Stimulated activated CD8-positive, alpha-beta memory T cell treated with anti-CD3 and anti-CD28 coated beads, Interleukin-7, amount 100 ng/mL, for 1 hour (primary cell): ENCODE measurements at places on chromosomes 7 and 10.

DNA sequence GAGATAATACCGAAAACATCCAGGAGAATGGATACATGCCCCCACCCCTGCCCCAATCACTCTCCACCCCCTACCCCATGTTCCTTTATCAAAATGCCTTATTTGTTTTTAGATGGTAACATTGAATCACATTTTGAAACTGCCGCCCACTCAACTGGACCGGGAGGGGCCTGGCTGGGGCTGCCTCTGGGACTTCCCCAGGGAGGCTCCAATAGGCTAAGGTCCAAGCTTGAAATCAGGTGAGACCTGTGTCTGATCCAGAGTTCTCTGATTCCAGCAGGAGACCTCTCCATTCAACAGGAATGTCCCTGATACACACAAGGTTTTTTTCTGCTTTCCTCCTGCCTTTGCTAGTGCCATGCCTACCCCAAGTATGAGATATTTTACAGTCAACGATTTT lies 43.8 kb upstream of the ACSL5 start:
- DNase-seq: no peak

- no peak for DNase-seq
Observed at GRCh38 chr7:42627101-42627500, 284.8 kb downstream of the C7orf25 start.

DNA sequence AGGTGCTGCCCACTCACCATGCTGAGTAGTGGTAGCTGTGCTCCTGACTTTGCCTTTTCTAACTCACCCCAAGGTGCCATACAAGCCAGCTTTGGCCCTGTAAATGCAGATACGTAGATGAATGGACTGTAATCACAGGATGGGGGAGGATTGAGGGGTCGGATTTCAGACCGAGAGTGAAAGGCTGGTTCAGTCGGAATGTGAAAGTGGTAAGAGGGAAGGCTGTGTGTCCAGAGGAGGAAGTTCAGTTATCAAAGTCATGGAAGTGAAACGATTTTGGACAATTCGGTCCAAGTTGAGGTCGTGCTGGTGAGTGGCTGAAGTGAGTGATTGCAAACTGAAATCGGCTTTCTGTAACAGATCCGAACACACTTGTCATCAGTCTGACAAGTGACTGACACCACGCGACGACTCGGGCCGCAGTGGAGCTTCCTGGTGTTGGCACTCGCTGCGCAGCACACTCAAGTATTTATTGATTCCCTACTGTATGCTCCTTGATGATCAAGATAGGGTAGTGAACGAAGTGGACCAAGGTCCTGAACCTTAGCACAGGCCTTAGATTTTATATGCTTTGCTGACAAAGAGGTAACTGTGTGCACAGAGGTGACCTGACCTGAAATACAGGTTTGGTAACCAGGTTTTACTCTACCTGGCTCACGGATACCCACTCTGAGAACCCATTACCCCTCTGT lies 10.5 kb downstream of the ZNF282 start:
- DNase-seq: no peak

GRCh38 chr7:4837041-4837802 lies 24.6 kb downstream of the PAPOLB start:
- DNase-seq: no peak

- DNase-seq: no peak
Observed at GRCh38 chr7:20063644-20064043, 153.5 kb downstream of the MACC1 start.

DNA sequence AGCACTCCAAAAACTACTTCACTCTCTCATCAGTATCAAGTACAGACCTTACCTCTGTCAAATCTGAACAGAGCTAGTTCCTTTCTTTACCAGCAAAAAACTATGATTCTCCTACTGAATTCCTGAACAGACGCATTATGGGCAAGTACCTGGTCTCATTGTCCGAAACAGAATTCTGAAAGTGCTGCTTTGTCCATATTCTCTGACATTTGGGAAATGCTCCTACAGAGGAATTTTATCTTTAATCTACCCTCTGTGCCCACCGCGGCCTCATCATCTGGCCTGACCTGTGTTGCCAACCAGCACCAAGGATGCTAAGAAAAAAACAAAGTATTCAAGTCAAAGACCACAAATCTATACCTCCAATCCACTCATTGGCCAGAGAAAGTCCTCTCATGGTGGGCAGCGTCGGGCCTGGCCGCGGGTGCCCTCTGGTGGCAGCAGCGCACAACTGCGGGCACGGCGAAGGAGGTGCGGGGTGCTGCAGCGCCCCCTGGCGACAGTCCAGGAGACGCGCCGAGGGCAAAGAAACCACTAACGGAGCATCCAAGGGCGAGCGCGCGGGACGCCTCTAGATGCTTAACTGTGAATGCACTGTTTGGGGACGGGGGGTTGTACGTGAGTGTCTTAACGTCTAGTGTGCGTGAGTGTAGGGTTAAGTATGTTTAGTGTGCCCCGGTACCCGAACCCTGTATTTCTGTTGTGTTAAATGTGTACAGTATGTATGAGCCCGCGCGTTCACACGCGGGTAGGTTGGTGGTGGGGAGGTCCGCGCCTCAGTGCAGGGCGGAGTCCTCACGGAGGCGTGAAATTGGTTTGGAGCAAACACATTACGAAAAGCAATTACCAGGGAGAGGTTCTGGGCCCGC lies 5.0 kb upstream of the GBX1 start:
- DNase-seq: peak; percentile 60
